ENCODE measurements at places on chromosomes 1 and 21.

GRCh38 chr1:231836227-231836893 lies 209.8 kb downstream of the DISC1 start:
- no peak for DNase-seq

GRCh38 chr1:227320476-227320875 lies 2.2 kb upstream of the CDC42BPA start:
- DNase-seq, result no peak

GRCh38 chr1:5688081-5689077 lies 303.8 kb downstream of the NPHP4 start:
- DNase-seq, result no peak

DNA sequence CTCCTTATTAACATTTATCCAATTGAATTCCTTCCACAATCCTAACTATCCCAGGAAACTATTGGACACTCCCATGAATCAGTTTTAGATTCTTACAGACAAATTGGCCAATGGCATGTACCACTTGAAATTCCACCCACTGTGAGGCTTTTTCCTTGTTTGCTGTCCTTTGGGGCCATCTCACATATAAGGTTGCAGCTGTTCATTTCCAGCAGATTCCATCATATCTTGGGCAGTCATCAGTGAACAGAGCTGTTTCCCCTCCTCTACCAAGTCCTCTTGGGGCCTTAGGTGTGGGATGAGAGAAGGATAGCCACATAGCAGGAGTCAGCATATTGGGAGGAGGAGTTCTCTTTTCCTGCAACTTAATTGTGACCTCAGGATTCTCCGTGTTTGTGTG lies 109.1 kb downstream of the HHAT start:
- no peak for DNase-seq

GRCh38 chr1:21324368-21325141 lies 34.3 kb upstream of the ECE1 start:
- DNase-seq, result no peak

DNA sequence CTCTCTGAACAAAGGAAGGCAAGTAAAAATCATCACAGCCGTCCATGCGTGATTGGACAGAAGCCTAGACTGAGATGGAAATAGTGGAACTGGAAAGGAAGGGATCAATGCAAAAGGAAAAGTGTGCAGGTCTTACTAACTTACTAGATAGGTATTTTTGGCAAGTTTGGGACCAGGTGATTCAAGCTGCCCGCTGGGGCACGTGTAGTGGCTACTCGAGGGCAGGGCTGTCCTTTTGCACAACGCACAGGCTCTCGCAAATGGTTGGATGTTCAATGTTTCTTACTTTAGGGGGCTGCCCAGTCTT lies 566 bp upstream of the ALG6 start:
- DNase-seq, result no peak

- DNase-seq, result no peak
Measured at GRCh38 chr1:25624156-25624555, 7.6 kb downstream of the MAN1C1 start.

DNA sequence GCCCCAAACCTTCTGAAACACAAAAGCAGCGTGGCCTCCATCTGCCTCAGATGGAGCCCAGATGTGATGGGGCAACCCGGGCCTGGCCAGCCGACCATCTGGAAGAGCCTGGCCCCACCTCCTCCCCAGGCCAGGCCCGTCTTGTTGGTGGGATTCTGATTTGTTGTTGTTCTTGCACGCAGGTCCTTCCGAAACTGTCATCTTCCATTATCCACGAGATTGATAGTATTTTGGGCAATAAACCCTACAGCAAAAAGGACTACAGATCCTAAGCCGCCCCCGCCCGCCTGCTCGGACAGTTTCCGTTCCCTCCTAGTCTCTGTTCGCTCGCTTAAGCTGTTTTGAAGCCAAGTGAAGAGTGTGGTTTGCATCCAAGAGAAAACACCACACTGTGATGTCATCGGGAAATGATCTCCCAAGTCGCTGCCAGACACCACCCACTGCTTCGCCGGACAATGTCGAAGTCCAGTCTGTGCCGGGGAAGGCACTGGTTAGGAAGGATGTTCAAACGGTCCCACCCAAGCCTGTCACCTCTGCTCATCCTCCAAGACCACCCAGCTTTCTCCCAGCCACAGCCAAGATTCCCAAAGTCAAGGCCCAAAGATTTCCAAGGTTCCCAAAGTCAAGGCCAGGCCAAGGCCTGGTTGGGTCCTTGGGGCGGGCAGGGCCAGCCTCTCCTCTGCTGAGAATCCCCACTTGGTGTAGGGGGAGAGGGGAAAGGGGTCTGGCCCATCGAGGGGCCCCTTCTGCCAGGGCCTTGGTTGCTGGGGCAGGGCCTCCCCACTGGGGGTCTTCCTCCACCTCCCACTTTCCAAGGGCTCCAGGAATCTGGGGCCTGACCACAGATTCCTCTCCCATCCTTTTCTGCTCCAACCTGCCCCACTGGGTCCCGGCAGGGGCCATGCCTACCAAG lies 52.9 kb downstream of the KCNAB2 start:
- DNase-seq, result no peak

GRCh38 chr1:46034601-46035516 lies 97.6 kb downstream of the PIK3R3 start:
- DNase-seq, result no peak

DNA sequence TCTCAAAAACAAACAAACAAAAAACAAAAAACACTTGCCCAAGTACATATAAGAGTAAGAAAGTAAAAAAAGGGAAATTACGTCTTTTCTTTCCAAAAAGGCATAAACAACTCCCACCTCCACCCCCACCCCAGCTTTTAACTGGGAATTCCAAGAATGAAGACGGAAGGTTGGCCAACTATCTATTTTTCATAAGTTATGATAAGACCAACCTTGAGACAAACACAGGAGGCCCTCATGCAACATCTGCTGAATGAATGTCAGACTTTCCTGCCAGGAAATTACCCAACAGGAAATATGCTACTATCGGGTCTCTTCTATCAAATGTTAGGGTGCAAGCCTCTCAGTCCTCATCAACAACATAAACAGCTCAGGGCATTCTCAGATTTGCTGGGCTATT lies 1.9 kb downstream of the BSDC1 start:
- no peak for DNase-seq

- DNase-seq, result peak; percentile 67
Measured at GRCh38 chr21:34745557-34746255, 76.9 kb downstream of the CLIC6 start.

DNA sequence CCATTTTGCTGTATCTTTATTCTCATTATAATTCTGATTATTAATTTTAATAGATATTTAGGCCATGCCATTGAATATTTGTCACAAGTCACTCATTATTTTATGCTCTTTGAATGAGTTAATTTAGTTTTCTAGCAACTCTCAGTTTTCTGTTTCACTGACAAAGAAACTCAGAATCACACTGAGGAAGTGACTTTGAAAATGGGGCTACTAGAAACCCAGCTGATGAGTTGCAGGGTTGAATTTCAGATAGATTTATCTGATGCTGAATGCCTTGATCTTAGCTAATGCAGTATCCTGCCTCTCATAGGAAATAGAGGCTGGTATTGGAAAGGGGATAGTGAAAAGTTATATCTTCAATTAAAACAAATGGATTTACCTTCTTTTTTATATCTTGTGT lies 67.4 kb upstream of the PLA2G4A start:
- DNase-seq, result no peak

DNA sequence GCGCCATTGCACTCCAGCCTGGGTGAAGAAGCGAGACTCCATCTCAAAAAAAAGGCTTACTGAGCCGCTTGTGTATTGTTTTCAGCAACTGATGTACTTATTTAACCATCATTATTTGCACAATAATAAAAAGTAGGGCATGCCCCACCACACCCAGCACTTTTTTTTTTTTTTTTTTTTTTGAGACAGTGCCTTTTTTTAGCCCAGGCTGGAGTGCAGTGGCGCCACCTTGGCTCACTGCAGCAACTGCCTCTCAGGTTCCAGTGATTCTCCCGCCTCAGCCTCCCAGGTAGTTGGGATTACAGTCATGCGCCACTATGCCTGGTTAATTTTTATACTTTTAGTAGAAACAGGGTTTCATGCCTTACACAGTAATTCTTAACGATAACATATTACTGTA lies 12.2 kb upstream of the TRNAU1AP start:
- DNase-seq, result no peak

- no peak for DNase-seq
Measured at GRCh38 chr1:153616144-153616916, at the start of gene S100A14. Gene S100A14 (minus strand): TSS chr1:153616325. CDS start chr1:153615858, 467 bp downstream.

DNA sequence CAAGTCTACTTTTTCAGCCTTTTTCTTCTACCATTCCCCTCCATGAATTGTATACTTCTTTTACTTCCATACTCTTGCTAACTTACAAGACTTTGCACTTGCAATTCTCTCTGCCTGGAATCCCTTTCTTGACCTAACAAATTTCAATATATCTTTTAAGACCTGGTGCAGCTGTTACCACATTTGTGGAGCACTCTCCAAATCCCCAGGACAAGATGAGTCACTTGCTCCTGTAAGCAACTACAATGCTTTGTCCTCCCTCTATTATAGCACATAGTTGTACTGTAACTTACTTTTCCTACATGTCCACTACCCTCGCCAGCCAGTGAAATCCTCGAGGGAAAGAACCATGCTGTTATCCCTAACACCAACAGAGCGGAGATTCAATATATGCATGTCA lies 43.1 kb downstream of the WARS2 start:
- no peak for DNase-seq
